ENCODE measurements at places on chromosomes 6 and 20.

DNA sequence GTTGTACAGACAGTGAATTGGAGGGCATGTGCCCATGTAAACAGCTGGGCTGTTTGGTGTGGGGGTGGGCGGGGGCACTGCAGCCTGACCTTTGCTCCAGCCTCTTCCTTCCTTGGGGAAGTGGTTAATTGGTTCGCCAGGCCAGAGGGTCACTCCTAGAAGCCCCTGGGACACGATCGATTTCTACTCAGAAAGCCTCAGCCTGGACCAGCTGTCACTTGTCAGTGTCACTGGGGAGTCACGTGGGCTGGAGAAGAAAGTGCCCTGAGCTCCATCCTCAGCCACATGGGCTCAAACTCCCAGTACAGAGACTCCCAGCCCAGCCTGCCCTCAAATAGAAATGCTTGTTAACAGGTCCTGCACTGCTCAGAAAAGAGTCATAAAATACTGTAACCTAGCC is 423.8 kb upstream of the SULF2 start:
- no peak for DNase-seq

- no peak for DNase-seq
Measured at GRCh38 chr20:52923123-52923937, 48.8 kb upstream of the TSHZ2 start.

GRCh38 chr6:138442663-138443062 is 38.6 kb downstream of the HEBP2 start:
- DNase-seq, result no peak

DNA sequence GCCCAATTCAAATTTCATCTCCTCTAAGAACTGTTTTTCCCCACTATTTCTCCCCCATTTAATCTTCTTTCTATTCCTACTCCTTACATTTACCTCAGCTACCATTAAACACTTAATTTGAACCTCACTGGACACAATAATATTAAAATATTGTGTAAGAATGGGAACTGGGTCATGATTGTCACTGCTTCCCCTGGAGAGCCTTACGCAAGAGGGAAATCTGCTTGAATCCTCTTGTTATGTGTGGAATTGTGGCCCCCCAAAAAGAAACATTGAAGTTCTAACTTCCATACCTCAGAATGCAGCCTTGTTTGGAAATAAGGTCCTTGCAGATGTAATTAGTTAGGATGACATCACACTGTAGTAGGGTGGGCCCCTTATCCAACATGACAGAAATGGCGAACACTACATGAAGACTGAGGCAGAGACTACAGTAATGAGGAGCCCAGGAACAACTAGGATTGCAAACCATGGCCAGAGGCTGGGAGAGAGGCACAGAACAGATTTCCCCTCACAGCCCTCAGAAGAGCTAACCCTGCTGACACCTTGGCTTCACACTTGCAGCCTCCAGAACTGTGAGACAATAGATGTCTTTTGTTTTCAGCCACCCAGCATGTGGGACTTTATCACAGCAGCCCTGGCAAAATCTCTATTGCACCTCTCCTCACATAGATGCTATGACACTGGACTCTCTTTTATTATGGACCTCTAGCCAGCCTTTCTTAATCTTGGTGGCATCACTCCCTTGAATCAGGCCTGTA is 29.9 kb downstream of the HIVEP2 start:
- DNase-seq, result no peak

- DNase-seq, result no peak
Measured at GRCh38 chr6:136750696-136751521, 41.4 kb downstream of the MAP3K5 start.

- no peak for DNase-seq
Measured at GRCh38 chr6:5034328-5034727, 30.5 kb upstream of the RPP40 start.

- DNase-seq, result no peak
Measured at GRCh38 chr20:14915356-14915755, 577.9 kb upstream of the FLRT3 start.

DNA sequence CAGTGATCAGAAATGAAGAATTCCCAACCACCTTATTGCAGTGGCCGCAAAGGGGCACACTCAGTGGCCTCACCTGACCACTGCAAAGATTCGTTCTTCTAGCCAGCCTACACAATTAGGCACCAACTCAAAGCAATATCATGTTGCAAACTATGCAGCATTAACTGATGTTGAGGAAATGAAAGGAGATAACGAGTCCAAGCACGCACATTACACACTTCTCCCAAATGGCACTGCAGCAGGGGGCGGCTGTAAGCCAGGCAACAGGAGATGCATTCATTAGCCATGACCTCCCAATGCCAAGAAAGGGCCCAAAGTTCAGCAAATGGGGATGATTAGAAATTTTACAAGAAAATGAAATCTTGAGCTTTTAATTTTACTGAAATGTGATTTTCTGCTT is 39.3 kb downstream of the ATXN1 start:
- no peak for DNase-seq

GRCh38 chr6:118744261-118744941 is 93.0 kb upstream of the CEP85L start:
- no peak for DNase-seq

DNA sequence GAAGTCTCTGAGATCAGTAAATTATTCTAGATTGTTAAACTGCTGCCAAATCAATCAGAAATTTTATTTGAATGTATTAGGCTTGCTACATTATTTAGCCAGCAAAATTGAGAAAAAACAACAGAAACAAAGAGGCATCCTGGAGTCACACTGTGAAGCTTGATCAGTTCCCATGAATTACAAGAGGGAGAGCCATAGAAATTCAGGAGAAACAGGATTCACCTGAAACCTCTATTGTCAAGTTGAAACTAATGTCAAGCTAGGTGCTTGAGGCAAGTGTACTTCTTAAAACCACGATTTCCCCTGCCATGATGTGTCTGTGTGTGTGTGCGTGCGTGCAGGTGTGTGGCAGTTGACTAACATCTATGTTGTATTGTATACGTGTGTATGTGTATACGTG is 439.1 kb upstream of the NOX3 start:
- no peak for DNase-seq

DNA sequence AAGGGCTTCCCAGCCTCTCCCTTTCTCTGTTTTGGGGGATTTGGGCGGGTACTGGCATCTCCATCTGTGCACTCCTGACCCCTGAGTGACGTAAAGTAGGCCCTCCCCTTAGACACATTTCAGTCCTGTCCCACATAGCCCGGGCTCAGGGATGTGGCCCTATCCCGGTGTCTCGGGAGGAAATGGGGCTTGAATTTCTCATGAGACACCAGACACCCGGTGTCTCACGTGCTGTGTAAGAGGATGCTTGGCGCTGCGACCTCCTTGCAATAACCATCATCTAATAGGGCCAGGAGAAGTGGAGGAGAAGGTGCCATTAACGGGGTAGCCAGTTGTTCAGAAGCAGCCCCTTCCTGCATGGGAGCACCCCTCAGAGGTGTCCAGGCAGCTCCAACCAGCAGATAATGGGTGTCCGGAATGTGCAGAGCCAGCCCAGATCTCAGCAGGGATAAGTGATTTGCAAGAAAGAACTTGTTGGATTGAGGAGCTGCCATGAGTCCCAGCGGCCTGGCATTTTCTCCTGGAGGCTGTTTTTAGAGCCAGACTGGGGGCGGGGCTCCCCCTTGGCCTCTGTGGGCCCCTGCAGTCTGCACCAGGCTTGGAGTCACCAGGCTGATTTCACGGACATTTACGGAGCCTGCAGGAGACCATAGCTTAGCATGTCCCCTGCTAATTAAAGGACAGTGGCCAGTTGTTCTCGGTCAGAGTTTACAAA is 372.0 kb downstream of the PREX1 start:
- DNase-seq, result no peak

DNA sequence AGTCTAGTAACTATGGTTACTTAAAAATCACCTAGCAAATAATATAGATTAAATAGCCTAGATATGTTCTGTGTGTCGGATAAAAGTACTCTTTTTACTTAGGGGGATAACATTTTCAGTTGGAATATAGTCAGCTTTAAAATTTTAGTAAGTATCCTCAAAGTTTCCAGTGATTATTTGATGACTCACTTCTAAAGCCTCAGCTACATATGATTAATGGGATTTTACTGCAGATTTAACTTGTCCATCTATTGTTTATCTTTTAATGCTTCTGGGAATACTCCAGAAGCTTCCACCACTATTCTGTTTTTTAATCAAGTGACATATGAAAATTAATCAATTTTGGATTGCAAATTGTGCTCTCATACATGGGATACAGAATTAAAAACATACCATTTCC is 8.7 kb upstream of the TENT5A start:
- no peak for DNase-seq

DNA sequence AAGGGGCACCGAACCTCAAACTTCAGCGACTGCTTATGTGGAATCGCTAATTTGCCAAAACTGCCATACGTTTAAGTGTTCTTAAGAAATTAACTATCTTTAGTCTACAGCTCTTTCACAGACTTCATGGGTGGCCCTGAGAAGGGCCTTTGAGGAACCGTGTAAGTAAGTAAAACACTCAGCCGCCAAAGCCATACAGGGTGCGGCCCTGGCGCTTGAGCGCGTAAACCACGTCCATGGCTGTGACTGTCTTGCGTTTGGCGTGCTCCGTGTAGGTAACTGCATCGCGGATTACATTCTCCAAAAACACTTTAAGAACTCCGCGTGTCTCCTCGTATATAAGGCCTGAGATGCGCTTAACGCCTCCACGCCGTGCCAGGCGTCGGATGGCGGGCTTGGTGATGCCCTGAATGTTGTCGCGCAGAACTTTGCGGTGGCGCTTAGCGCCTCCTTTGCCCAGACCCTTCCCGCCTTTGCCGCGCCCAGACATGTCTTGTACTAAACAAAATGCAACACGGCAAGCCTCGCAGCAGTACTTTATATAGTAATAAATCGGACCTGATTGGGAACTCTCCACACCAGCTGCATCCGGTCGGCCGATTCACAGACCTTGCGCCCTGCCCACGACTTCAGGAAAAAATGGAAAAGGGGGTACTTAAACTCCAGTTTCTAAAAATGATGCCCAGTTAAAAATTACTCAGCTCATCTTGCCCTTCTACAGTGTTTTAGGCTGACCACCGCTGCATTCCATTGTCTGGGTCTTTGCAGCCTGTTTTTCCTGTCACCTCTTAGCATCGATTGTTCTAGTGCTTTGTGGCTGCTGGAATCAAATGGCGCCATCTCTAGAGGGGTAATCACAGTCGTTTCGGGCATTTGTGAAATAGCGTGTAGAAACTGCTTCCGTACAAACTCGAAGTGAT is 38.9 kb downstream of the OR2B2 start:
- no peak for DNase-seq

GRCh38 chr20:52242237-52243230 is 51.0 kb upstream of the ZFP64 start:
- DNase-seq, result no peak

DNA sequence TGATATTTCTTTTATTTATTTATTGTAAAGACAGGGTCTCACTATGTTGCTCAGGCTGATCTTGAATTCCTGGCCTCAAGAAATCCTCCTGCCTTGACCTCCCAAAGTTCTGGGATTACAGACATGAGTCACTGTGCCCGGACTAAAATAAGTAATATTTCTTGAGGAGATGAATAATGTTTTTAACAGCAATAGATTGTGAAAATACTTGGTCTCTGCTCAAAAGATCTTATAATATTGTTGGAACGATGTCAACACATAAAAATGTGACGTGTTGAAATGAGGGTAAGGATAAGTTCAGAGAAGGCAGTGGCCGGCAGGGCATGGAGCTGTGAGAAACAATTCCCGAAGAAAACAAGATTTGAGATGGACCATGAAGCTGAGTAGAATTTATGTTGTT is 178.7 kb downstream of the GJA1 start:
- DNase-seq, result no peak

- no peak for DNase-seq
Measured at GRCh38 chr6:25476126-25476525, 175.9 kb upstream of the SCGN start.

DNA sequence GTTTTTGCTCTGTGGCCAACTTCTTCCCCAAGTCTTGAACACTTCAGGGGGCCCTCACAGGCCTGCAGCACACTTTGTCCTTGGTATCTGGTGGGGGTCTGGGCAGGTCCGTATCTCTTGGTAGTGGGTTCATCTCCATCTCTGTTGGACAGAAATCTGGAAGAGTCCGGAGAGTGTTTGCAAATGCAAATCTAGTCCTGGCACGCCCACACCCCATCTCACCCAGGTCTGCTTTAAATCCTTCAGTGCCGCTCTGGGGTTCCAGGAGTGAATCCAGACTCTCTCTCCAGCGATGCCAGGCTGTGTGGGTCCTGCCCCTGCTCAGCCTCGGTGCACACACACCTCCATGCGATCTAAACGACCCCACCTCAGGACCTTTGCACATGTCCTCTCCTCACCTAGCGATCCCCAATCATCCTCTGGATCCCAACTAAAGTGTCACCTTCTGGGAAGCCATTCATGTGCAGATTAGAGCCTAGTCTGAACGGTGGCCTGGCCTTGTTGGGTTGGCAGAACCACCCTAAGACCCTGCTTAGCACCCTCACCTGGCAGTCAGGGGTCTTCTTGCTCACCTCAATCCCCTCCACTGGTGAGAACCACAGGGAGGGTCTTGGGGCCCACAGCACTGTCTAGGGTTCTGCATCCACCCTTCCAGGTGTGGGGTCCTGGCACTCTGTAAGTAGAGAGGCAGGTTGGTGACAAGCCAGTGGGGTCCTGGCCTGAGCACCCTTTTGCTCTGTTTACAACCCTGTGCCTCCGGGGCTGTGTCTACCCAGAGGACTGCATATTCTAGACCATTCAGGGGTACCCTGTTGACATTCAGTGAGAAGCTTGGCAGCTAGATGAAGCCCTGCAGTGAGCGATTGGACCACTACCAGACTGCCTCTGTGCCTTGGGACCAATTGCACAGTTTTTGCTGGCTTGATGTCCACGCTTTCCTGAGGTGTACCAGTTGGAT is 100.8 kb downstream of the SYCP2 start:
- no peak for DNase-seq

GRCh38 chr20:10877342-10877741 is 203.5 kb upstream of the JAG1 start:
- no peak for DNase-seq

- DNase-seq, result no peak
Measured at GRCh38 chr6:161244725-161245124, 29.1 kb downstream of the AGPAT4 start.

- DNase-seq, result no peak
Measured at GRCh38 chr6:15614277-15614676, 48.6 kb downstream of the DTNBP1 start.

- DNase-seq, result no peak
Measured at GRCh38 chr6:37168811-37169495, 999 bp upstream of the PIM1 start.

DNA sequence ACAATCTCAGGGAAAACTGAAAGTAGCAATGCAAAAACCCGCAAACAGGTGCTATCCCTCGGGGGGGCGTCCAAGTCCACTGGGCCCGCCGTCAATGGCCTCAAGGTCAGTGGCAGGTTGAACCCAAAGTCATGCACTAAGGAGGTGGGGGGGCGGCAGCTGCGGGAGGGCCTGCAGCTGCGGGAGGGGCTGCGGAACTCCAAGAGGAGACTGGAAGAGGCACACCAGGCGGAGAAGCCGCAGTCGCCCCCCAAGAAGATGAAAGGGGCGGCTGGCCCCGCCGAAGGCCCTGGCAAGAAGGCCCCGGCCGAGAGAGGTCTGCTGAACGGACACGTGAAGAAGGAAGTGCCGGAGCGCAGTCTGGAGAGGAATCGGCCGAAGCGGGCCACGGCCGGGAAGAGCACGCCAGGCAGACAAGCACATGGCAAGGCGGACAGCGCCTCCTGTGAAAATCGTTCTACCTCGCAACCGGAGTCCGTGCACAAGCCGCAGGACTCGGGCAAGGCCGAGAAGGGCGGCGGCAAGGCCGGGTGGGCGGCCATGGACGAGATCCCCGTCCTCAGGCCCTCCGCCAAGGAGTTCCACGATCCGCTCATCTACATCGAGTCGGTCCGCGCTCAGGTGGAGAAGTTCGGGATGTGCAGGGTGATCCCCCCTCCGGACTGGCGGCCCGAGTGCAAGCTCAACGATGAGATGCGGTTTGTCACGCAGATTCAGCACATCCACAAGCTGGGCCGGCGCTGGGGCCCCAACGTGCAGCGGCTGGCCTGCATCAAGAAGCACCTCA is 166.3 kb downstream of the DTNBP1 start:
- DNase-seq, result no peak

Measured in NCI-H1048 (cell line).